SJSA1 (cell line): ENCODE measurements at places on chromosomes 5 and 9. TPM values are rescaled to one million over a fixed set of nuclear protein-coding genes. Genes with fewer than 3 reads are reported as not detected.

- DNase-seq = no peak
These were observed 140.7 kb downstream of the BOD1 start for GRCh38 chr5:173475780-173476179.

The NPR2 gene
- 1.5 and 3.9 TPM in 2 replicates for total RNA-seq

DNA sequence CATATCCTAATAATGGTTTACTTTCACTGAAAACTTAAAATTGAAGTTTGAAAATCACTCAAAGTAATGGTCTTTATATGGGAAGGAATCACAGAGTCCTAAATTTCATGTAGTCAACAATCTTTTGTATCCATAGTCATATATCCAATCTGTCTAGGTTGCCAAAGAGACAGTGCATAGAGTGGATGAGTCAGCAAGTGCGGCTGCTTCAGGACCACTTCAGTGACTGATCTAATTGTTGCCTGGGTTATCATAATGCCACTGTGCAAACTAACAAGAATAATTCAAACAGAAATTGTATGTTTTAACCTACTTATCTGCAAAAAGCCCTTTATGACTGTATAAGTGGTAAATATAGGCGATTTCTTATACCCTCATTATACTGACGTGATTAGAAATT lies 211.3 kb upstream of the PRR16 start:
- no peak for DNase-seq

- no peak for DNase-seq
These were observed 53.0 kb upstream of the ZNF622 start for GRCh38 chr5:16518606-16519005.

The SLC27A6 gene
- total RNA-seq = 2.9 and 3.2 TPM in 2 replicates

- DNase-seq = no peak
These were observed 25.0 kb downstream of the ECM2 start for GRCh38 chr9:92510747-92511146.

DNA sequence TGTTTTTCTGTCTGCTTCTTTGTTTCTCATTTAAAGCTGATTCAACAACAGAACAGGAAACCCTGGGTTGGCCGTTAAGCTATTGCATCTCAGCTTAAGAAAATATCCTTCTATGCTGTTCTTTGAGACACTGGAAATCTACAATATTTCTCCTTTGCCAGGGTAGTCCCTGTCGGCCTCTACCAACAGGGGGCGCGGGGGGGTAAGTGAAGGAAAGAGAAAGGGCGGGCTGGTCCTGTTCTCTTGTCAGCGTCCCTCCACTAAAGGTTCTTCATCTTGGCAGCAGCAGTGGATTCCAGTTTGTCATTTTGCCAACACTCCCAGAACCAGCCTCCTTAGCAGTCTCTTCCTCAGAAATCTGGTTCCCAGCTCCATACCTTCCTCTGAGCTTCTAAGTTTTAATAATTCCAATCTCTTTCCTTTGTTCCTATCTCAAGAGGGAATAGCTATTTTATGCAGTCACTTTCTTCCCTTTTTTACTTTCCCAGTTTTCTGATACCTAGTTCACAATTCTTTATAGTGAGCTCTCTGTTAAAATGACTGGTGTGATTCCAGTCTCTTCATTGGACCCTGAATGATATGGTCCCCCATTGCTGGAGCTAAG lies 222.3 kb downstream of the GLIS3 start:
- peak; percentile 60 for DNase-seq

DNA sequence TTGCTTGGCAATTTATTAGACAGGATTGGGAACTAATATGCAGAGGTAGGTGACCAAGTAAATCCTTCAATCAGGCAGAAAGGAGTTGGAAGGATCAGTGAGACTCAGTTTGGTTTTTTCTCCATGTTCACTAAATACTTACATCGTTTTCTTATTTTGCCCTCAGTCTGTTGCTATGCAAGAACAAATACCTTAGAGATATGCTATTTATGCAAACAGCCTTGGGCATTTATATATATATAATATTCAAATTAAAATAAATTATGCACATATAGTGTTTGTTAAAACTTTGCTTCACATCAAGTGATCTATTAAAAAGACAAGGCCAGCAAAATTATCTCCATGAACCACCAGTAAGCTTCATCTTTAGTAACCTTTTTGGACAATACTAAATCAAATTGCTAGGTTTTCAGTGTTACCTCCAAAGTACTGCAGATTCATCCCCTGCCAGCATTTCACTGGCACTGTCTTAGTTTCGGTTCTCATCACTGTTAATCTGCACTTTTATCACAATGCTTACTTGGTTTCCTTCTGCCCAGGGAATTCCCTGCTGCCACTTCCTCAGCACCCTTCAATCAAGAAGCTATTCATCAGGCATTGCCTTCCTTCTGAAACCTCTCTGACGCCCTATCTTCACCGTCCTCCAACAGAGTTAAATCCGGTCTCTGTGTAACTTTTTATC lies 26.0 kb upstream of the LIFR start:
- no peak for DNase-seq

The WNK2 gene
- total RNA-seq = not detected in 2 replicates

- no peak for DNase-seq
These were observed 13.9 kb upstream of the ENHO start for GRCh38 chr9:34536685-34537084.

DNA sequence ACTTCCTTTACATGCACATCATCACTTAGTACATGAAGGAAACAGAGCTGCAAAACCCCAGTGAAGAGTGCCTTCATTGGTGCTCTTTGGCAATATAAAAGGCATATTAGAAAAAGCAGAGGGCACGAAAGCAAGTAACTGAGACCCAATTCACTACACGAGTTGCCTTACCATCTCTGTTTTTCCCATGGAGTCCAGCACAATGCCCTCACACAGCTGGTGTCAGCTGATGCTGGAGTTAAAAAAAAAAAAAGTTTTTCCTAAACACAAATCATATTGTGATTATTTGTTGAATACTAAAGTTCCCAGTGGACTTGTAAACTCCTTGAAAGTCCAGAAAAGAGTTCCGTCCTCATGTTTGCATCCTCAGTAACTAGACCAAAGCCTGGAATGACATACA lies 25.6 kb downstream of the MARCHF3 start:
- DNase-seq = no peak

The KIF4B gene
- not detected in 2 replicates for total RNA-seq

- DNase-seq = no peak
These were observed 62.7 kb upstream of the ZNF354A start for GRCh38 chr5:178793151-178793550.

GRCh38 chr5:1134478-1134877 lies 22.6 kb upstream of the SLC12A7 start:
- DNase-seq = no peak

The CCL27 gene
- not detected in 2 replicates for total RNA-seq

DNA sequence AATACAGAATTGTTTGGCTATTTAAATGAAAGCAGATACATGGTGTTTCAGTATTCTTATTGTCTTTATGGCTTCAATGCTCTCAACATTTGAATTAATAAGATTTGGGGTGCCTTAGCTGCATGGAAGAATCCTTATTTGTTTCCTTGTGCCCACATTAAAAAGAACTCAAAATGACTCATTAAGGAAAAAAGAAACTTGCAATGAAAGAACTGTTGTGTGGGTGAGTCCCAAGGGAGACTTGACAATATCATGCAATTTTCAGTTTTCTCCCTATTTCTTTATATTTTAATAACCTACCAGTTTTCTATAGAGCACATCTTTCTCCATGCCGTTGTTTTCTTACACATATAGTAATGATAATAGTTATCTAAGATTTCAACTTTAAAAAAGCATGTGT lies 404.0 kb downstream of the PDE4D start:
- no peak for DNase-seq

The SEMA5A gene
- 9.1 and 15.9 TPM in 2 replicates for total RNA-seq

The MYO10 gene
- 38.8 and 54.3 TPM in 2 replicates for total RNA-seq

DNA sequence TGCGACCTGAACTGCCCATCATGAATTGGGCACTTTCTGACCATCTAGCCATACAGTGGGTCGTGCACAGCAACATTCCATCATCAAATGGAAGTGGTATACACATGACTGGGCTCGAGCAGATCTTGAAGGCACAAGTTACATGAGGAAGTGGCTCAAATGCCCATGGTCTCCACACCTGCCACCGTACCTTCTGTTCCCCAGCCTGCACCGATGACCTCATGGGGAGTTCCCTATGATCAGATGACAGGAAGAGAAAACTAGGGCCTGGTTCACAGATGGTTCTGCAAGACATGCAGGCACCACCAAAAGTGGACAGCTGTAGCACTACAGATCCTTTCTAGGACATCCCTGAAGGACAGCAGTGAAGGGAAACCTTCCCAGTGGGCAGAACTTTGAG lies 21.8 kb downstream of the MTMR12 start:
- DNase-seq = no peak

The MYMK gene
- total RNA-seq = not detected in 2 replicates

The CKMT2 gene
- not detected in 2 replicates for total RNA-seq

The TAF11L2 gene
- total RNA-seq = not detected in 2 replicates

DNA sequence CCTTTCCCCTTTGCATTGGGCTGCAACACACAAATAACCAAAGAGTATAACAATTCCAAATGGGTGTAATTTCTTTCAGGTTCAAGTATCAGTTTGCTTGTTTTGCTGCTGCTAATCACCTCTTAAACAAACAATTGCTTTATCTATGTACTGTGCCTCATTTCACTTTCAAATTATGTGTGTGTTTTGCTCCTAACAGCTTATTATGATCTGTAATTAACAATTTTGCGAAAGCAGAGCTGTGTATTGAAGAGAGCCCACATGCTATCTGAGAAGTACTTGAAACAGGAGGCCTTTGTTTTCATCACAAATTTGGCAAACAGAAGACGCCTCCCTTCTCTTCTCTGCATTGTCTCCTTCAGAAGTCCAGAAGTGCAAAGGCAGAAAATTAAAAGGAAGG lies 312.0 kb downstream of the TLE1 start:
- no peak for DNase-seq

DNA sequence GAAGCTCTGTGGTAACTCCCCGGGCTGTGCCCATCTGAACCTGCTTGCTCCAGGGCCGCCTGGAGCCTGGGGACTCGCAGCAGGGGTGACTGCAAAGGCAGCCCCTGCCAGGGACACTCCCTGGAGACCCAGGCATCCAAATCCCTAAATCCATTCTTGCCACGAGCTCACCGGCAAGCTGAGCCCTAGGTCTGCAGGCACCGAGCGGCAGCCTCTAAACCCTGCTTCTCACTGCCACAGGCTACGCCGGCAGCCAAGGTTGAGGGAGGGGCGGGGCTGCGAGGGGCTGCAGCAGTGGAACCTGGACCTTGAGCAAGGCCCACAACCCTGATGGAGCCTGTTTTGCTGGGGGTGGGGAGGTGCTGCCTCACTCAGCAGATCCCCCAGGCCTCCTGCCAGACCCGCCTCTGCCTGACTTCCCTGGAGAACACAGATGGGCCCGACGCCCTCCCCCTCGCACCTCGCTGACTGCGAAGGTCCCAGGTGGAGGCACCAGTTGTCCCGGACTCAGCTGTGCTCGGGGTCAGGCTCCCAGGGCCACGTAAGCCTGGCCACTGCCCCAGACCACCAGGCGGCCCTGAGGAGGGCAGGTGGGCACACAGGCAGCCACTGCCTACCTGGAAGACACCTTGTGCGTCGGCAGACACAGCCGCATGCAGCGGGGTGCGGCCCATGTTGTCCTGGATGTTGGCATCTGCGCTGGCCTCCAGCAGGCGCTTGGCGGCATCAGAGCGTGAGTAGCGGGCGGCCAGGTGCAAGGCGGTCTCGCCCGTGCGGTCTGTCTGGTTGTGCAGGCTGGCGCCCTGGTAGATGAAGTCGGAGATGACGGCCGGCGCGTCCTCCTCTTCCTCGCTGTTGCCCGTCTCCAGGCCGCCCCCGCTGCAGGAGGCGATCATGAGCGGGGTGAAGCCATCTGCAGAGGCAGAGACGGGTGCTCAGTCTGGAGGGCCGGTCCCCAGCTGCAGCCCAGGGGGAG lies 17.4 kb upstream of the SEC16A start:
- DNase-seq = no peak

DNA sequence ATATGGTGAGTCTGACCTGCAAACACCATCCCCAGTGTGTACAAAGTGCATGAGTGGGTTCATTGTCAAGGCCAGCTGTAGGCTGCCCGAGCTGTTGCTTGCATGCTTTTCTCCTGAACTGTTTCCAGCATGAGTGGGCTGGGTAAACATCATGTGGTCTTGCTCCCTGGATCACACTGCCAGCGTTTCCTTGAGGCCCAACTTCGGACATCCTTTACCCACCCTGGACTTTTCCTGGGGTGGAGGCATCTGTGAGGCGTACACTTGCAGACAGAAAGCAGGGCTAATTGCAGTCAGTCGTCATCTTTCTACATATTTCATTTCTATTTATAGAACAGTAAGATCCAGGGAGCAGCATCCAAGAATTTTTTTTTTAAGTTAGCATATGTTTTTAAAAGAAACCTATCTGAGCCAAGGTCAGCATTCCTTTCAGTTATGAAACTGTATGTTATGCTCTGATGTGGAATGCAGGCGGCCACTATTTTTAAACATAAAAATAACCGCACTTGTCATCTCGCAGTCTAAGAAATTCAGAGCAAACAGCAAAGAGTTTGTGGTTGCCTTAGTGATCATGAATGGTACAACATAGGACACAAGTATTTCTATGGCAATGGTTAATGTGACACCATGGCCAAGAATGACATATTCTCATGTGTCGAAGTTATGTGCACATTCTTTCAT lies 106.5 kb upstream of the DMRT1 start:
- DNase-seq = peak; percentile 75

GRCh38 chr9:27165670-27166069 lies 56.6 kb downstream of the TEK start:
- no peak for DNase-seq

The HACD4 gene
- 2.6 and 5.2 TPM in 2 replicates for total RNA-seq

The SPOCK1 gene
- total RNA-seq = 0.95 TPM in 1 of 2 replicates, not detected in the other

DNA sequence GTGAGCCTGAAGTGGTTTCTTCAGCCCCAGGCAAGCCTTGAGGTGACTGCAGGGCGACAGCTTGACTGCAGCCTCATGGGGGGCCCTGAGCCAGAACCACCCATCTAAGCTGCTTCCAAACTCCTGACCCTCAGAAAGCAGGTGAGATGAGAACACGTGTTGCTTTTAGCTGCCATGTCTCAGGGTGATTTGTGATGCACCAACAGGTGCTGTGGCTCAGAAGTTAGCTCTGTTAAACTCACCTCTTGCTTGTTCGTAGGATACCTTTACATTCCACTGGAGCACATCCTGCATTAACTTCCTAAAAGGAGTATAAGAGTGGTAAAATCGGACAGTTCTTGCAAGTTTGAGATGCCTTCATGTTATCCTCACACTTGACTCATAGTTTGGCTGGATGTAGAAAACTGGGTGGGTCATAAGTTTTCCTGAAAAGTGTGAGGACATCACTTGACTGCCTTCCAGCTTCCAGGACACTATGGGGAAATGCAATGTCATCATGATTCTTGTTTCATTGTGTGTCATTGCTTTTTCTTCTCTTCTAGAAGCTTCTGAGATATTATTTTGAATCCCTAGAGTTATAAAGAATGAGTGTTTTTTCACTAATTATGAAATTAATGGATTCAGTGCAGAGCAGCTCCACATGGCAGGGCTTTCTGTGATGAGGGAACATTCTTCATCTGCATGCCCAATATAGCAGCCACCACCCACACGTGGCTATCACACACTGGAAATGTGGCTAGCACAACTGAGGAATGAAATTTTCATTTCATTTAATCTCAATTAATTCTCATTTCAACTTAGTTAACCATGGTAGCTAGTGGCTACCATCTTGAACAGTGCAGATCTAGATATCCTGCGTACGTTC lies 92.3 kb downstream of the HSD17B3 start:
- DNase-seq = no peak
